ENCODE measurements at places on chromosomes 7 and 10.

DNA sequence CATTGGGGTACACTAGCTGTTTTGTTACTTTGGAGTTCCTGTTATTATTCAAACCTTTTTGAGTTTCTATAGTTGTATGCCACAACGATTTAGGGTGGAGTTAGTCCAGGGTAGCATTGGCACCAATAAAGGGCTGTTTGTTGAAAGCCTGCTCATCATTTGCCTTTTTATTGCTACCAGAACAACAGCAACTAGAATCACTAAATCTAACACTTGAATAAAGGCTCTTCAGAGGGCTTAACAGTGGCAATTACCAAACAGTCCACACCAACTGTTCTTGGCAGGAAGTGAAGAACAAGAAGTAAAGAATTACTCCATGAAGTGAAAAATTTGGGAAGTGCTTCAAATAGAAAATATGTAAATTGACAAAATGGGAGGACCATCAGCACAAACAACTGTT, 621.4 kb downstream of the PHTF2 start:
- DNase-seq, result no peak

DNA sequence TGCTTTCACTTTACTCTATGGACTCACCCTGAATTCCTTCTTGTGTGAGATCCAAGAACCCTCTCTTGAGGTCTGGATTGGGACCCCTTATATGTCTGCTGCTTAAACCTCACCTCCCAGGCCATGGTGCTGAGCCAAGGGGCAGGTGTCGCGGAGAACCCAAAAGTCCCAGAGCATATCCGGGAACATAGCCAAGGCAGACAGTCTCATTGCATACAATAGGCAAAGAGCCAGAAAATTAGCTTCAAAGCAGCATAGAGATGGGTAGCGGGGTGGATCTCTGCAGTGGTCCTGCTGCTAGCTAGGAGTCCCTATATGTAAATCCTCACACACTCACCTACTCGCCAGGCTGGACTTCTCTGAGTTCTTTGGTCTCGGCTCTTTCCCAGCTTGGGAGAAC, 5.5 kb downstream of the CCL24 start:
- DNase-seq, result no peak

- no peak for DNase-seq
Measured at GRCh38 chr7:156105337-156106106, 293.3 kb upstream of the SHH start.

GRCh38 chr10:122458693-122459092, 2.7 kb upstream of the HTRA1 start:
- DNase-seq, result no peak

DNA sequence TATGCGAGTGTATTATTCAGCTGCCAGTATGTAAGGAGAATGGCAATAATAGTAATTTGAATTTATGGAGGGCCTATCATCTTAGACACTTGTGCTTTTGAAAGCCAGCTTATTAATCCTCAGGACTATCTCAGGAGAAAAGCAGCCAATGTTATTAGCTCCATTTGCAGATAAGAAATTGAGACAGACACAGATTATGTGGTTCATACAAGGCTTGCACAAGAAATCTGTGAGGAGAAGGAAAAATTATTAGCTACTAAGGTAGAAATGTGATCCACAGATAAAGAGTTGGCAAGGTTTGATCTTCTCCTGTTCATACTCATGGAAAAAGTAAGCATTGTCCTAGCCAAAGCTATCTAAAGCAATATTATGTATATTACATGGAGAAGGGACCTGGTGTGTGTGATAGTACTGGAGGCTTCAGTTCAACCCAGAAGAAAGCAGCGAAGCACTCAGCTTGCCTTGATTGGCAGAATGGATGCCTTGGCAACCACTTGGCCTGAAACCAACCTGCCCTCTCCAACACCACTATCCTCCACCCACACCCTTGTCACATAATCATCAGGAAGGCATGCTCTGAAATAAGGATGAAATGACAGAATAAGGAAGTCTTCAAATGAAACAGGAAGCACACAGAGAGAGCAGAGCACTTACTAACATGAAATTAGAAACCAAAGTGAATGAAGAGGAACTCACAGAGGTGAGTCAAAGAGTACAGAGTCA, 18.0 kb downstream of the MACC1 start:
- no peak for DNase-seq

- DNase-seq, result no peak
Measured at GRCh38 chr7:45657136-45657889, 83.1 kb downstream of the ADCY1 start.

GRCh38 chr10:86046845-86047460, 319.6 kb downstream of the GRID1 start:
- DNase-seq, result no peak

GRCh38 chr10:61902445-61903220, 1.1 kb downstream of the ARID5B start:
- peak; percentile 51 for DNase-seq

DNA sequence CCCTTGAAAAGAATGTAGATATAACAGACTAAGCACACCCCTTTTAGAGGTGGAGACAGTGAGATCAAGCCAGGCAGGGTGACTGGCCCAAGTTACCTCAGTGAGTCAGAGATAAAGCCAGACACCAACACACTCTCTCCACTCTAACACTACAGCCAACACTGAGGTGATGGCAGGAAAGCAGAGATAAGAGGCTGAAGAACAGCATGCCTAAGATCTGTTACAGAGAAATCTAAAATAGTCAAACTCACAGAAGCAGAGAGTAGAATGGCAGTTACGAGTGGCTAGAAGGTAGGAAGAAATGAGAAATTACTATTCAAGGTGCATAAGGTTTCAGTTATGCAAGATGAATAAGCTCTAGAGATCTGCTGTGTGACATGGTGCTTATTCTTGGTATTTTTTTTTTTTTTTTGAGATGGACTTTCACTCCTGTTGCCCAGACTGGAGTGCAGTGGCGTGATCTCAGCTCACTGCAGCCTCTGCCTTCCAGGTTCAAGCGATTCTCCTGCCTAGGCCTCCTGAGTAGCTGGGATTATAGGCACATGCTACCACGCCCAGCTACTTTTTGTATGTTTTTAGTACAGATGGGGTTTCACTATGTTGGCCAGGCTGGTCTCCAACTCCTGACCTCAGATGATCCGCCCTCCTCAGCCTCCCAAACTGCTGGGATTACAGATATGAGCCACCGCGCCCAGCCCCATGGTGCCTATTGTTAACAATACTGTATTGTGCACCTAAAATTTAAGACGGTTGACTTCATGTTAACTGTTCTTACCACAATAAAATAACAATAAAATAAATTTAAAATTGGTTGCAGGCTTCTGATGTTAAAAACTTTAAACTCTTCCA, 28.7 kb downstream of the ICA1 start:
- DNase-seq, result no peak

Data from stimulated activated CD8-positive, alpha-beta memory T cell treated with anti-CD3 and anti-CD28 coated beads, Interleukin-15, amount 100 ng/mL, for 1 hour (primary cell).